ENCODE measurements at places on chromosomes 3 and 15.

DNA sequence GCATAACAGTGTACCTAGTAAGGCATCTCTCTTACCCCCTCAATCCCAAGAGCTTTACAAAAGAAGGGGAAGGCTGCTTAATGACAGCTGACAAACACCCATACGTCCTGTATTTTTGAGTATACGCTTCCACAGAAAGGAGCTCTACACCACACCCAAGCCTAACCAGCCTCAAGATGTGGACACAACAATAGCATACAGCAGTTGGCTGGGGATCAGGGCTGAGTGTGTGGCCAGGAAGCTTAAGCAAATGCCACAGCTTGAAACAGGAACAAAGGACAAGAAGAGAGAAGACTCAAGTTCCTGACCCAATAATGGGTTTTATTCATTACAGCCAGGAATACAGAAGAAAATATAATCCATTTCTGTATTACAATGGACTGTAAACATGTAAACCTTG lies 6.9 kb downstream of the HEXA start:
- no peak for DNase-seq

DNA sequence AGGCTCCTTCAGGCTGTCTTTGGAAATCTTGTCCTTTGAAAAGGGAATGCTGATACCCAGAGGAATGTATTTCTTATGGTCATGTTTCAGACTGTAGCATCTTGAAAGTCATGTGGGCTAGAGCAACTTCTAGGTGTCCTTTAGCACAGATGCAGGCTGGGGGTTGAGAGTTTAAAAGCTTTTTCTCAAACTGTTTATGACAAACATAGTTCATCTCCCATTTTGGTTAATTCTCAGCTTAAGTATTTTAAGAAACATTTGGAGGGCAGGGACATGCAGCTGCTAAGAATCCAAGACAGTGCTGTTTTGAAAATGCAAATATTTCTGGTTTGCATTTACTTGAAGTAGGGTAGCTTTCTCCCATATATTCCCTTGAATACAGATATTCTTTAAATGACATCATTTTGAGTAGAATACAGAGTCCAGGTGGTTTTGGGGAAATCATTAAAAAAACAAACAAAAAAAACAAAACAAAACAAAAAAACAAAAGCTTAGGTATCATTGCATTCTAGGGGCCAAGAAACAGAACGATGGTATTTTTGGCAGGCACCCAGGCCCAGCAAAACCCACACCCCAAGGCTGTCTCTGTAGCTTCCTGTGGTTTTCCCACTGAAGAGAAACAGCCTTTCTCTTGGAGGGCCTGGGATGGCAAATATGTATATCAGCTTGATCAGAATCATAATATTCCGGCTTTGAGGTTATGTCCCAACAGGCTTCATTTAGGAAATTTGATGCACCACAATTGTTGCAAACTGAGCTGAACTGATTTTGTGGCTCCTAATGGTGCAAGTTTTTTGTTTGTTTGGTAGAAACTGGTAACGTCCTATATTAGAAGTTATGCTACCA lies 120.0 kb downstream of the ATG7 start:
- DNase-seq, result peak; percentile 93

DNA sequence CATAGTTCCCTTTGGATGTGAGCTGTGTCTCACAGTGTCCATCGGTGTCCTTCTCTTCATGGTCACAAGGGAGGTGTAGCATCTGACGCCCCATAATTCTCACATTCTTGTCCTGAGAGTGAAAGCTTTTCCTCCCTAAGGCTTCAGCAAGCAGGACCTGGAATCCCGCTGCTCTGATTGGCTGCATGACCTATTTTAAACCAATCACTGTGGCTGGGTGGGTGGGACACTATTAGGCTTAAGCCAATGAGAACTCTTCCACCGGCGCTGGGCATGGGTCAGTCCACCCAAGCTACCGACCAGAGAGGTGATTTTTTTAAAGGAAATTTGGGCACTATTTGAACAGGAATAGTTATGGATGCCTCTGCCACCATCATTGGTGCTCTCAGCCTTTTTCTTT lies 385.9 kb downstream of the MFSD1 start:
- no peak for DNase-seq

- peak; percentile 25 for DNase-seq
Observed at GRCh38 chr3:133812872-133813271, 7.3 kb downstream of the SRPRB start.

DNA sequence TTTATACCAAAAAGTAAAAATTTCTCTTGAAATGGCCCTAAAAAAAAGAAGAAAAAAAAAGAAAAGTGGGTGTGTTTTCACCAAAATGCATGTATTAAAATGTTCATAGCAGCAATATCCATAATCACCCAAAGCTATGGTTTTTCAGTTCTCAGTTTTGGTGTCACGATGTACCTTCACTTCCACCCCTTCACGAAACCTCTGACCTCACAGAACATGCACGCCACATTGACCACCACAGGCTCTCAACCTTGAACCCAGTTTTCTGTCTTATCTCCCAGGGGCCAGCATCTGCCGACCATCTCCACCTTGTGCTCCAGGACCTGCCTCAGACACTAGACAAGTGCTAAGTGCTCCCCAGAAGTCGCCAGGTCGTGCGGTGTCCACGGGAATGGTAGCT lies 30.4 kb downstream of the COLQ start:
- DNase-seq, result no peak

DNA sequence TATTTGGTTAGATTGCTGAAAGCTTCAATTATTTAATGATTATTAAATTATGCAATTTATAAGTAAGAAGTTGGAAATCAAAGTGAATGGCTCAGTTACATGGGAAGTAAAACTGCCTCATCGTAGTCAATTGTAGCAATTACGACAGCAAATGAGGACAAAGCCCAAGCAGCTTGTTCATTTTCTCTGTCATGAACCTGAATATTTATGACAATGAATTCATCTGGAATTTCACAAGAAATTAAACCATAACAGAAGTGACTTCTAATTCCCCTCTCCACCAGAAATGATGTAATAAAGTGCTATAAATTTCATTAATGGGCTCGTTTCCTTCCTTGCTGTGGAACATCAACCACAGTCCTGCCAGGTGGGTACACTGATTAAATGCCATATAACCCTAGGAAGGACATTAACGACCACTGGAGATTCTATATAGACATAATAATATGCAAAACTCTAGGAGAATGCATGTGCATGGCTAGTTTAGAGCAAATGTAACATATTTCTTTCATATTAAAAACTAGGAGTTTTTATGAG lies 273.8 kb upstream of the DCBLD2 start:
- DNase-seq, result peak; percentile 56

- DNase-seq, result no peak
Observed at GRCh38 chr15:90991587-90992285, 2.6 kb downstream of the PRC1 start.

DNA sequence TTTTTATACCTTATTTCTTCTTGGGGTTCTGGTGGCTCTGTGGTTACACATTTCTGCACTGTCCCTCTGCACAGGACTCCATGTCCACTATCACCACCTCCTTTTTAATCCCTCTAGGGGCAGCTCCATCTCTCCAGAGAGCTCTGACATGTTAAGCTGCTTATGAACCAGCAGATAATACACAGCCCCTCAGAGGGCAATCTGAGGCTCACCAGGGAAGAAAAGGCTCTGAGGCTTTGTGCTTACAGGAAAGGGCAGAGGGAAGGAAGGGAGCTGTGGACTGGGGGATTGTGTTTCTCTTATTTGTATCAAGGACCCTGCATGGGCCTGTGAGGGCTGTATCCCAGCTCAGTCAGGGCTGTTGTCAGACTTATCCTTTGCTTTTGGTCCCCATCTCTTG lies 164.5 kb downstream of the EPHB1 start:
- no peak for DNase-seq

GRCh38 chr3:138127636-138128365 lies 4.4 kb downstream of the A4GNT start:
- DNase-seq, result no peak

GRCh38 chr3:21954709-21955108 lies 203.7 kb upstream of the ZNF385D start:
- peak; percentile 89 for DNase-seq

GRCh38 chr3:55286693-55287092 lies 200.4 kb downstream of the WNT5A start:
- no peak for DNase-seq

DNA sequence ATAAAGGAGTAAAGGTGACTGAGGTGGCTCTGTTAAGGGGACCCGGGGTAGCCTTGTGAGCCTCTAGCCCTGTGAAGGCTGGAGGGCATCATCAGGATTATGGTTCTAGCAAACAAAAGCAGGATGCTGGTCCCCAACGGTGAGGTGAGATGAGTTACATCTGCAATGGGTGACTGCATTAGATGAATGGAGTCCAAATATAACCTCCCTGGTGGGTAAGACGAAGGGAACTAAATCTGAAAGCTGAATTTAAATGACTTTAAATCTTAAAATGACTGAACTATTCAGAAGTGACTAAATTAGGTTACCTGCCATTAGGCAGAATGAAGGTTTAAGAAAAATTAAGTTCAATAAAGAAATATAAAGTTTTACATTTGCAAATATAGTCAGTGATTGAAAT lies 4.6 kb upstream of the HLTF start:
- no peak for DNase-seq

DNA sequence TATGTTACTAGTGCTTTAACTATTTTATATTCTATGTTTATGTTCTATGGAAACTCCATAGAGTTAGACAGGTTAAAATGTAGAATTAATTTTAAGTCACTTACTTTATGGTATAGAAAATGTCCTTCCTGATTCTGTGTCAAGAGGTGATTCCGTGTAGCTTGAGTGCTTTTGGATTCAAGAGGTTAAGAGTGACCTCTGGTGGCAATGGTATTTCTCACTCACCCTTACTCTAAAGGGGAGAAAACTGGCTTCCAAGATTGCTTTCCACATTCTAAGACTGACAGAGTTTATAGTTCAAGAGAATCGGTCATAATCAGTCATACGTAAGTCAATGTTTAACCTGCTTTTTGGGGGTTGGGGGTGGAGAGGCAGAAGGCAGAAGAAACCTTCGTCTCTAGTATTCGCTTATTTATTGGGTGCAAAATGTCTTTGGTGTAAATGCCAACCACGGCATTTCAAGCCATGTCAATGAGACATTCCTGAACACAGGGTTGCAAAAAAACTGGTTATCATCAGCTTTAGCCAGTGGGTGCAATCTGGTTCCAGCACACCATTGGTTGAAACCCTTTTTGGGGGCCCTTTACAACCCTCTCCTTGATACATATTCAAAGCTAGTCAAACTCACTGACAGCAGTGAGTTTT lies 92.0 kb upstream of the VGLL3 start:
- DNase-seq, result peak; percentile 76

Data from fibroblast of upper back skin (primary cell).